ENCODE measurements at places on chromosomes 11 and 22.
A peak's percentile ranks its signal among the peaks of the same experiment; 100 is the strongest.

GRCh38 chr22:44472598-44472997, 25.4 kb downstream of the RTL6 start:
- H3K36me3 ChIP-seq, result no peaks in the 10 kb centered on the region
- no peak for DNase-seq
- H3K27ac ChIP-seq, result no peak overlapping the region
- no peaks in the 10 kb centered on the region for H3K27me3 ChIP-seq
- peaks cover 8% of the 10 kb centered on the region for H3K4me1 ChIP-seq
- no peak overlapping the region for H3K4me3 ChIP-seq

DNA sequence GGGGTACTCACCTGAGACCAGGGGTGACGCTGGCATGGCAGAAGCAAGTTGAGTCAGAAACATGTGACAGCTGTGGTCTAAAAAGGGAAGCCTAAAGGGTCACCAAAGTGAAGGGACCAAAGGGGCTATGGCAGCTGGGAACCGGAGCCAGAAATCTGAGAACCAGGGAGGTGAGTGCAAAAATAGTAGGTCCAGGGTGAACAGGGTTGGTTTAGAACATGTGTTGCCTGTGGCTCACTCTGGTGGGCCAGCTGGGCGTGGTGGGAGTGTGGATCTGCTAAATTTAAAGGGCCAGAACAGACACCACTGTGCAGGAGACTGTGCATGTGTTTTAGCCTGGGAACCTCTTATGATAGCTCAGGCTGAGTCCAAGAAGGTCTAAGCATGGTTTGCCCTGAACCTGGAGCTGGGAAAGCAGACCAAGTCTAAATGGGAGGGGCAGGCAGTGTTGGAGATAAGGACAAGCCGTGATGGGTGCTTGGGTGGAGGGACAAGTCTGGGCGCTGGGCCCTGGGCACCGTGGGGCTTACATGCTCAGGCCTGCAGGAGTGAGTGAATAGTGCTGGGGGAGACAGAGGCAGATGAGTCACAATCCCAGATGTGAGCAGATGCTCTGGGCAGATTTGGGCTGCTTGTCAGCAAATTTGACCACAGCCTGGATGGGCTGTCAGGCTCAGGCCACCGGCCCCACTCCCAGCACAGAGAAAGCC, 41.4 kb upstream of the ZBED5 start:
- H3K27ac ChIP-seq, result no peak overlapping the region
- no peak for DNase-seq
- H3K4me3 ChIP-seq, result no peak overlapping the region
- no peaks in the 10 kb centered on the region for H3K27me3 ChIP-seq
- no peaks in the 10 kb centered on the region for H3K4me1 ChIP-seq
- no peaks in the 10 kb centered on the region for H3K36me3 ChIP-seq

DNA sequence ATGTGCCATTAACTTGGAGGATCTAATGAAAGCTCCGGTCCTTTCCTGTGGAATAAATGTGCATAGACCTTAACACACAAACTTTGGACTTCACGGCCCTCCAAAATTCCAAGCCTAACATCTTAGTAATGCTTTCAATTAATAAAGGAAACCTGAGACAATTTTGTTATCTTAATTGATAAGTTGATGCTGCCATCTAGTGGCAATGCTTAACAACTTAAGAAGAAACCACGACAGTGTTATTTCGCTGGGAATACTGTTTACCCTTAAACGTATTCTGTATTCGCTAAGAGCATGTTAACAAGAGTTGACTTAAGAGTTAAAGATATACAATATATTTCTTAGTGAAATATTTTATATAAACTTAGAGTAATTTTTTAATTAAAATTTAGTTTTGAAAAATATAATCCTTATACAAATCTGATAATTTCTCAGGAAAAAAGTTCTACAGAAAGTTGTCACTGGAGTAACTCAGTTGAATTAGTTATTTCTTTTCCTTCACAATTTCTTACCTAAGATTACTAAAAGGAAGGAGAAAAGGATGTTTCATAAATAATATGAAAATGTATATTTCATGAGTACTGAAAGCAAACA, 35.0 kb upstream of the OR9G4 start:
- no peak for DNase-seq
- H3K27ac ChIP-seq, result no peak overlapping the region
- H3K4me1 ChIP-seq, result no peaks in the 10 kb centered on the region
- H3K4me3 ChIP-seq, result no peak overlapping the region
- H3K27me3 ChIP-seq, result no peaks in the 10 kb centered on the region

DNA sequence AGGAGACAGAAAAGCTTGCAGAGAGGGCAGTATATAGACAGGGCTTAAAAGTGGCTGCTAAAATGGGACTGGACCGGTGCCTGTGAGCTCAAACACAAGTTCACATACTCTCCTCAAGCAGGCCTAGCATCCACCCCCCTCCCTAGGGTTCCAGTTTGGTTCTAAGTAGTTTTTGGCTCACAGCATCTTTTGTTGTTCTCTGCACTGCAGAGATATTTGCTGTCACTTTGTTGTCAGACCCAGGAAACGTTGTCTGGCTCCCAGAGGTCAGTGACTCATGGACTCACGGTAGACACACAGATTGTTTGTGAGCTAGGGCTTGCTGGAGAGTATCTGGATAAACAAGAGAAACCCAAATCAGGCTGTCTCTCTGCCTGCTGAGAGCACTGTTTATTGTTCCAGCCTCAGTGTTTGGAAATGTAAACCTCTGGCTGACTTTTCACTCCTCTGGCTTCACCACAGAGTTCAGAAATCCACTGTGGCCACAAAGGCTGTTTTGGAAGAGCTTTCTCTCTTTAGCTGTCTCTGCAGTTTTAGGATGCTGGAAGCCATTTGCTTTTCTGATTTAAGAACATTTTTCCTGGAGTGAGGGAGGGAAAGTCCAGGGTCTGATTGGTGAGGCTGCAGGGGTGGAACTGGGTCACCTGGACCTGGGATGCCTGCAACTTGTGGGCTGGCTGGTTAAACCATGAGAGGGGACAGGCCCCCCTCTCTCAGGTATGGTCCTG, 303.7 kb upstream of the PLET1 start:
- no peaks in the 10 kb centered on the region for H3K27me3 ChIP-seq
- H3K4me1 ChIP-seq, result peaks cover 14% of the 10 kb centered on the region
- peak; percentile 57 for DNase-seq
- no peaks in the 10 kb centered on the region for H3K36me3 ChIP-seq

DNA sequence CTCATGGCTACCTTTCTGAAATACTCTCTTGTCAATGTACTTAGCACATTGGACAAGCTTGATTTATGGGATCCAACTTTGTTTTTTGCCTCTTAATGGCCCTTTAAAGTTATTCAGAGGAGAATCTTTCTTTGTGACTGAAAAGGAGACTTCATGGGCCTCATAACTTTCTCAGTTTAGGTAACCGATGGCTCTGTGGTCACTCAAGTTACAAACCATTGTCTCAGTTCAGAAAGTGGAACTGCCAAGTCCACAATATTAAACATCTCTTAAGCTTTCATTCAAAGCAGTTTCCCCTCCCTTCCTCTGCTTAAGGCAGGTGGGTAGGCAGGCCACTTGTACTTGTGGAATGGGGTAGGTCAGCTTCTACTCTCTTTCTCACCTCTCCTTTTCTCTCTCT, 12.3 kb upstream of the ARL14EP start:
- H3K27ac ChIP-seq, result no peak overlapping the region
- no peaks in the 10 kb centered on the region for H3K27me3 ChIP-seq
- H3K4me3 ChIP-seq, result no peak overlapping the region

DNA sequence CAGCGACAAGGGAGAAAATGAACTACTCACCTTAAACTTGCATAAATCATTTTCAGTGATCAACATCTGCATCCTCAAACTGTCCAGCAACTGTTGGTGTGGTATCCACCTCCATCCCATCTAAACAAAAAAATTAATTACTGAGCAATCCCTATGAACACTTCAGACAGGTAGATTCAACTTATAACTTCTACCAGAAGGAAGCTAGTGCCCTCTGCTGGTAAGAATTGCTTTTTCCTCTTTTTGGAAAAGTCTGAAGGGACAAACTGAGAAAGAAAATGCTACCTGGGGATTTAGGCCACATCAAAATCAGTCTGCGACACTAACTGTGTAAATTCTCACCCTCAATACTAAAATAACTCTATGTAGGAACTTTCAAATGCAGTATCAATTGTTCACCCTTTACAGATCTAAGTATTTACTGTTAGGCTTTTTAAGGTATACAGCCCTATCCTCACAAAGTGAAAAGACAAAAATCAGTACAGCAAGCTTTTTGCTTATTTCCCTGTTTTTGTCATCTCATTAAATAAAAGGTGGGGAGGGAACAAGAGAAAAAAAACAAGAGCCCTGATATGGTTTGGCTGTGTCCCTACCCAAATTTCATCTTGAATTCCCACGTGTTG, 17.9 kb downstream of the CLNS1A start:
- H3K4me3 ChIP-seq, result no peak overlapping the region
- no peak overlapping the region for H3K27ac ChIP-seq
- DNase-seq, result no peak
- peaks cover 61% of the 10 kb centered on the region for H3K36me3 ChIP-seq
- no peaks in the 10 kb centered on the region for H3K27me3 ChIP-seq

DNA sequence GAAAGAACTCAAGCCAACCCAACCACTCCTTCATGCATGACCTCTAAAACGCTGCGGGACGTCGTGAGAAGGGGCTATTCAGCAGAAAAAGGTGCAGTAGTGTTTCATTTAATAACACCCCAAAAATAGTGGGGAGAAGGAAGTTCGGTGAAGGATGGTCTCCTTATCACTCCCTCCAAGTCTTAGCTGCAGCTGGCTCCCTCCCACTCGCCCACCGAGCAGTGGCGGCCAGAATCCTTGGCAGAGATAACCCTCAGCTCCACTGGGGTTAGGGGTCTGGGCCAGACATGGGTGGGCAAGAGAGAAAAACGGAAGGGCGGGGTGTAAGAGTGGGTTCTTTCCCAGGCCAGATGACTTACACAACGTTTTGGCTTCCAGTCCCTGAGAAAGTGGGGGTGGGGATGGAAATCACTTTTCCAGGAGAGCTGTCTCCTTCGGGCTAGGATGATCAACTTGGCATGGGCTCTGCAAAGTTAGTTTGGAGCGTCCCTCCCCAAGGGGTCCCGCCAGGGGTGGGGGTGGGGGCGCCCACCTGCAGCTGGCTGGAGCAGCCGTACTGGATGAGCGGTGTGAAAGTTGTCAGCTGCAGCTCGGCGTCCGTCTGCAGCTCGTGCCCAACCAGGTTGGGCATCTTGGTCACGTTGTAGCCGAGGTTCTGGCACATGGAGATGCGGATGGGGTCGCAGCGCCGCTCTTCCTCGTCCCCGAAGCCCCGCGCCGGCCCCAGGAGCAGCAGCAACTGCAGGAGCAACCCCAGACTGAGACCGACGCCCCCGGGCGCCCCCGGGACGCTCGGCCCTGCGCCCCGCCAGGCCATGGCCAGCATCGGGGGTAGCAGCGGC, 705 bp downstream of the FZD4 start:
- DNase-seq, result no peak
- H3K4me3 ChIP-seq, result peak overlapping the region; percentile 75
- H3K36me3 ChIP-seq, result no peaks in the 10 kb centered on the region
- peaks cover 20% of the 10 kb centered on the region for H3K4me1 ChIP-seq
- no peaks in the 10 kb centered on the region for H3K27me3 ChIP-seq
- peak overlapping the region; percentile 90 for H3K27ac ChIP-seq

DNA sequence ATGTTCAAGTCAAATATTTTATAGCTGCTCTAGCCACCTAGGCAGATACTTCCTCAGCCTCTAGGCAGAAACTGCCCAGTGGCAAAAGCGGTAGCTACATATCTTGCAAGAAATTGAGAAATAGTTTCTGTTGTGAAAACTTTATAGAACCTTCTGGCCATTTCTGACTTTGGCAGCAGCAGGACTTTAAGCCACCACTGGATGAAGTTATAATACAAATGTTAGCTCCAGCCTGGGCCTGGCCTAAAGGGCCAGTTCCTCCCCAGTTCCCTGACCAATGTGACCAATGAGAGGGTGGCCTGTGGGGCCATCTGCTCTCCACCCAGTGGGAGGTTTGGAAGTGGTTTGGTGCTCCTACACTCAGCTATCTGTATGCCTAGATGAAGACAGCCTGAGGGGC, 254.0 kb upstream of the NARS2 start:
- H3K27me3 ChIP-seq, result no peaks in the 10 kb centered on the region
- peak overlapping the region; percentile 34 for H3K27ac ChIP-seq
- H3K4me1 ChIP-seq, result no peaks in the 10 kb centered on the region
- no peak overlapping the region for H3K4me3 ChIP-seq
- DNase-seq, result no peak
- H3K36me3 ChIP-seq, result no peaks in the 10 kb centered on the region

- no peaks in the 10 kb centered on the region for H3K36me3 ChIP-seq
- H3K27ac ChIP-seq, result no peak overlapping the region
- no peak overlapping the region for H3K4me3 ChIP-seq
- H3K4me1 ChIP-seq, result no peaks in the 10 kb centered on the region
- no peak for DNase-seq
Observed at GRCh38 chr11:102767800-102768199, 12.6 kb downstream of the MMP10 start.

DNA sequence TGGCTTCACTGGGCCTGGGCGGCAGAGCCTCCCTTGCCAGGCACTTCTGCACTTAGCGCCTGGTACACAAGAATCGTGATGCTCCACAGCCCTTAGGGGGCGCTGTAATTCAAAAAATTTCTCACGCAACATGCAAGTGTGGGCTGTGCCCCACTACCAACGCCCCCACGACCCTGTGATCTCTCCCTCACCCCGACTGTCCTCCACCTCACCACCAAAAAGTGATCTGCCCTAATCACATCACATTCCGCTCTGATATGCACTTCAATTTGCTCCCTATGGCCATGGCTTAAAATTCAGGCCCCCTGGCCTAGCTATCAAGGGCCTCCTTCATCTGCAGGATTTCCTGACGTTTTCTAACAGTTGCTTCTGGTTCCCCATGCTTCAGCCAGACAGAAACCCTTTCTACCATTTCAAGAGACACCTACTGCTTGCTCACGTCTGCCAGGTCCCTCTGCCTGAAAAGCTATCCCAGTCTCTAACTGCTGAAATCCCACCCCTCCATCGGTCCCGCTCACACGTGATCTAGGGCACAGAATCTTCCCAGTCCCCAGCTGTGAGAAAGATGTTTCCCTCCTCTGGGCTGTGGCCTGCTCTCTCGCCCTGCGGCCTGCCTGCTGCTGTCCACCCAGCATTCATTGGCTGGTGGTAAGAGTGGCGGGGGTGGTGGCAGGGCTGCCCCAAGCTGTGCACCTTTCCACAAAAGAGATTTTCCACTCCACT, 27.9 kb upstream of the LRRC32 start:
- H3K4me3 ChIP-seq, result no peak overlapping the region
- H3K36me3 ChIP-seq, result no peaks in the 10 kb centered on the region
- H3K27me3 ChIP-seq, result no peaks in the 10 kb centered on the region
- no peak for DNase-seq
- peaks cover 20% of the 10 kb centered on the region for H3K4me1 ChIP-seq

GRCh38 chr22:31347251-31348008, 1.3 kb upstream of the PATZ1 start:
- peak; percentile 76 for DNase-seq
- H3K4me1 ChIP-seq, result peaks cover 32% of the 10 kb centered on the region
- H3K27me3 ChIP-seq, result no peaks in the 10 kb centered on the region
- no peak overlapping the region for H3K4me3 ChIP-seq
- H3K36me3 ChIP-seq, result no peaks in the 10 kb centered on the region

DNA sequence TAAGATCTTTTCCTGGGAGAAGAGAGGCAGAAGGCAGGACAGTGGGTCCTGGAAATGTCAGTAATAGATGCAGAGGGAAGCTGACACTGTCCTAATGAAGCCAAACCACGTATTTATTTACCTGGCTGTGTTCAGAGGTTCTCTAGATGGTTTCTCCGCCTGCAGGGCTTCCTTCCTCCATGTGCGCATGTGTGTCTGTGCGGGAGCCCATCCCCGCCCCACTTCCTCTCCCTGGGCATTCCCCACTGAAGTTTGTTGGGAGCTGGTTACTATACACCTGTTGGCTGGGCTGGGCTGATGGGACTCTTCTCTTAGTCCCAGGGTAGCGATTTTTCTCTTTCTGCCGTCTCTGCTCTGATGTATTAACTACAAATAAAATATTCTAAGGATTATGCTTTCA, 204.9 kb upstream of the TBCEL start:
- H3K36me3 ChIP-seq, result no peaks in the 10 kb centered on the region
- no peak for DNase-seq
- no peaks in the 10 kb centered on the region for H3K27me3 ChIP-seq
